ENCODE measurements at places on chromosomes 16 and 17. TPM values are rescaled to one million over a fixed set of nuclear protein-coding genes. Genes with fewer than 3 reads are reported as not detected.

GRCh38 chr17:21532763-21533385 lies 156.7 kb downstream of the KCNJ12 start:
- DNase-seq = no peak

DNA sequence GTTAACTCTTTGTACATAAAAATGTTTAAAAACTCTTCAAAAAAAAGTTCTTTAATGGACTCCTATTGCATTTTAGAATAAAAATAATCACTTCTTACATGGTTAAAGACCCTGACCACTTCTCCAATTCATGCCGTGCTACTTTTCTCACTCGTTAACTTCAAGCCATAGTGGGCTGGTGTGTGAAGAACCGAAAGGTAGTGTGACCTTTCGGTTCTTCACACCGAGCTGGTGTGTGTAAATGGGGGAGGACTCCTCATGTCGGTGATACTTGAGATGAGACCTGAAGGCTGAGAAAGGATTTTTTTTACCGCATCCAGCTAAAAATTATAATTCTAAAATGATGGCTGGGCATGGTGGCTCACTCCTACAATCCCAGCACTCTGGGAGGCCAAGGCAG lies 22.1 kb downstream of the RFFL start:
- DNase-seq = no peak

DNA sequence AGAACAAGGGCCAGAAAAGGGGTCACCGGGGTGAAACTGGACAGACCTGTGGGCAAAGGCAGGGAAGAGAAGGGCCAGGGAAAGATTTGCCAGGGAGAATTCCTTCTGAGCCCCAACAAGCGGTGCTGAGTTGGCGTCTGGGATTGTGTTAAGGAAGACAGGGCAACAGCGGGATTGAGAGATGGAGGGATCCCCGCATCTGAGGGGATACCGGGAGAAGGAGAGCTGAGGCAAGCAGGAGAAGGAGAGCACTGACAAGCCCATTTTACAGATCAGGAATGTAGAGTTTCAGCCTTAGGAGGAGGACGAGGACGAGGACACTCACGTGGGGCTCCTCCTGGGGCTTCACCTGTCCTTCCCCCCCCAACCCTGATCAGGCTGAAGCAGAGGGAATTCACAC lies 998 bp upstream of the ABCC3 start:
- no peak for DNase-seq

DNA sequence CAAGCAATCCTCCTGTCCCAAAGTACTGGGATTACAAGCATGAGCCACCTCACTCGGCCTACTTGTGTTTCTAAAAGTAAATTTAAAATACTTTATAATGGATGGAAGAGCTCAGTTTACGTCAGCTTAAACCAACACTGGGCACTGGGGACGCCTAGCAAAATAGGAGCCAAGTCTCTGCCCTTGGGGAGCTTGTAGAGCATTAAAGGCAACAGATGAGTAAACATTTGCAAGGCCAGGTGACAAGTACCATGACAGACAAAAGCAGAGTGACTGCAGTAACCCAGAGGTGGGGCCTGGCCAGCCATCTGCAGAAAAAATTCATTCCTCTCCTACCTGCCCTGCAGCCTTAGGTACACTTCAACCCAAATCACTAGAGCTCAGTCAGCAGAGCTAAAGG lies 12.1 kb upstream of the NLK start:
- DNase-seq = no peak

DNA sequence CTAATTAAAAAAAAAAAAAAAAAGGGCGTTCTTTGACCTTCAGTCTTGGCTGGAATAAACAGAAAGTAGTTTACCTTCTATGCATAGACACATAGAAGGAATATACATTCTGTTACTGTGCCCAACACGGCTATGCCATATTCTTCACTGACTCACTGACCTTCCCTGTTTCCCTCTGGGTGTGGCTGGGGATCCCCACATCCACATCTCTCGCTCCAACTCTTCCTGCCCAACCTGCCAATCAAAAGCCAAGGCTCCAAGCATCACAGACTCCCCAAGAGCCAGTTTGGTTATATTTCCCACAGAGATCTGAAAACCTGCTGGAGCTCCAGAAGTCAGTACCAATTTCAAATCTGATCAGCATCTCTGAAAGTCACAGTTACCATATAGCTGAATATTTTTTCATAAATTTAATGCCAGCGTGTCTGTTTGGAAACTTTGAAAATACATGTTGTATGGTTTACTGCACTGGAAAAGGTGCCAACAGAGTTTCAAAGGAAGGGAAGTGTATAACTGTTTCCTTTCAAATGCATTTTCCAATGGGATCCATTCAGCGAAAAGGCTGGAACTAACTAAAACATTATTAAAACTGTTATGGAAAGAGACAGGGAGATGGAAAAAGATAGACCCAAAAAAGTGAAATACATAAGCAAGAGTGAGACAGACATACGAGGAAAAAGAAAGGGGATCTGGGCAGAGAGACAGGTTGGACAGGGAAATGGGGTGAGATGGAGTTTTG lies 91.8 kb downstream of the SMG6 start:
- no peak for DNase-seq

DNA sequence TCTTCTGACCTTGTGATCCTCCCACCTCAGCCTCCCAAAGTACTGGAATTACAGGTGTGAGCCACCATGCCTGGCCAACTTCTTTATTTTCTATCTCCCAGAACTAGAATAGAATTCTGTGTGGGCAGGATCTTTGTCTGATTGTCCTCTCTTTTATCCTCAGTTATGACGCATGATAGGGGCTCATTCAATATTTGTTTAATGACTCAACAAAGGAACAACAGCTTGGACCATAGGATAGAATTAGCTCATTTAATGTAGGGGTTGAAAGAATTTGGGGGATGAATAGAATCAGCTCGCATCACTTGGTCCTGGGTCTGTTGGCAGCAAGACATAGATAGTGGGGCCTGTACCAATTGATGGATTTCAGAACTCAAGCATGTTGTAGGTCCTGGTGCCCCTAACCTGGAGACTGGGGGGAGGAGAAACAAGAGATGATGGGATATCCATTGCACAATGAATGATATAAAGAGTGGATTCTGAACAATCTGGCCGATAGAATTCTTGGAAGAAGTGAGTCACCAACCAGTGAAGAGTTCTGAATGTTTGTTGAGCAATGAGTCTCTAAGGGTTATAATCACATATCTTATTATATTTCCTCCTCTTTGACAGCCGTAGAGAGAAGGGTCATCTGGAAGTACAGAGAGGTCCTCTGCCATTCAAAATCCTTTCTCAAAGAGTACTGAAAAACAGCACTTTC lies 250.2 kb downstream of the HS3ST4 start:
- no peak for DNase-seq

- DNase-seq = peak; percentile 36
Observed at GRCh38 chr17:29930409-29931010, 482 bp upstream of the SSH2 start.

- no peak for DNase-seq
Observed at GRCh38 chr16:3822366-3823045, 58.0 kb downstream of the CREBBP start.

GRCh38 chr16:73033271-73033998 lies 14.5 kb downstream of the ZFHX3 start:
- no peak for DNase-seq

Gene TBC1D3K
- polyA plus RNA-seq = not detected

Gene ADPRM
- 3.7 TPM for polyA plus RNA-seq

Gene FKBP10
- 5.0 TPM for polyA plus RNA-seq

All from liver (tissue), 10 donors.